ENCODE measurements at places on chromosomes 6 and 20.

DNA sequence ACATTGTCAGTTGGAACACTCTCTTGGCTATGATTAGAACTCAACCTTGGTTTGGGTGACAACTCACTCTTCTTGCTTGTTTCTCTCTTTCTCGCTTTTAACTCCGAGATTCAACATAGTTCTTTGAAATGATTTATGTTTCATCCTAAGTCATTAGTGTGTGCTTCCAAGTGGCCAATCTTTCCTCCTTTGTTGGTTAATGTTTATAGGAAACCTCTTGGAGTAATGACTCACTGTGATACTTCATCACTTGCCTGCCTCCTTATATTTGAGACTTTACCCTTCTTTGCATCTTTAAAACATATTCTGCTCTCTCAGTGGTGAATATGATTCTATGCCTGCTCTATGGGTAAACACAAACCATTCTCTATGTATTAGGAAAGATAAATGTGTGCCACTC lies 279.7 kb upstream of the FLRT3 start:
- no peak for DNase-seq

- no peak for DNase-seq
Observed at GRCh38 chr20:47253872-47254271, 102.6 kb downstream of the ZMYND8 start.

DNA sequence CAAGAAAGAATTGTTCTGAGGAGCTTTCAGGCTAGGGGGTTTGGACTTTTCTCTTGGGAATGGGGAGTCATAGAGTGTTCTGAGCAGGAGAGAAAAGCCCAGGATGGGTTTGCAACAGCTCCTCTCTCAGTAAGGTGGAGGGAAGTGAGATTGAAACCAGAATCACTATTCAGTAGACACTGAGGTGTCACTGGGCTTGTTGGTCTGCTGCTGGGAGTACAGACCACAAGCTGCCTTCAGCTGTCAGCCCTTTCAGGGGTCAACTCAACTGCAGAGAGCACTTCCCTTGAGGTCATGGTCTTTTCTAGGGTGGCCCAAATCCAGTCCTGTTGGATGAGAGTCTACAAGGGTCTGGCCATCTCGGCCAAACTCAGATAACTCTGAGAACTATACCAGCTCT lies 12.9 kb upstream of the FOXA2 start:
- DNase-seq: no peak

DNA sequence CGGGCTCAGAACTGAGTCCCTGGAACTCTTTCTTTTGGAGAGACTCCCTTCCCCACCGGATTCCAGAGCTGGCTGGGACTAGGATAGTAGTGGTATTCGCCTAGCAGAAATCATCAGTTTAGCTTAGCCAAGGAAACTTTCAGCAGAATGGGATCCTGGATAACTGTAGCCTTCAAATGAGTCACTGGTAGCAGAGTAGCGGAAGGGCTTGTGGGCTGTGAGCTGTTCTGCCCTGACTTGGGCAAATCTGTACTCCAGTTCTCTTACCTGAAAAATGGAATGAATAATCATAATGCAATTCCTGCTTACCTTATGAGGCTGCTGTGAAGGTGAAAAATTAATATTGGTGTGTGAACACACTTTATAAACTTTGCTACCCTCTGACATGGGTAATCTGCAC lies 244.3 kb upstream of the CHD6 start:
- no peak for DNase-seq

DNA sequence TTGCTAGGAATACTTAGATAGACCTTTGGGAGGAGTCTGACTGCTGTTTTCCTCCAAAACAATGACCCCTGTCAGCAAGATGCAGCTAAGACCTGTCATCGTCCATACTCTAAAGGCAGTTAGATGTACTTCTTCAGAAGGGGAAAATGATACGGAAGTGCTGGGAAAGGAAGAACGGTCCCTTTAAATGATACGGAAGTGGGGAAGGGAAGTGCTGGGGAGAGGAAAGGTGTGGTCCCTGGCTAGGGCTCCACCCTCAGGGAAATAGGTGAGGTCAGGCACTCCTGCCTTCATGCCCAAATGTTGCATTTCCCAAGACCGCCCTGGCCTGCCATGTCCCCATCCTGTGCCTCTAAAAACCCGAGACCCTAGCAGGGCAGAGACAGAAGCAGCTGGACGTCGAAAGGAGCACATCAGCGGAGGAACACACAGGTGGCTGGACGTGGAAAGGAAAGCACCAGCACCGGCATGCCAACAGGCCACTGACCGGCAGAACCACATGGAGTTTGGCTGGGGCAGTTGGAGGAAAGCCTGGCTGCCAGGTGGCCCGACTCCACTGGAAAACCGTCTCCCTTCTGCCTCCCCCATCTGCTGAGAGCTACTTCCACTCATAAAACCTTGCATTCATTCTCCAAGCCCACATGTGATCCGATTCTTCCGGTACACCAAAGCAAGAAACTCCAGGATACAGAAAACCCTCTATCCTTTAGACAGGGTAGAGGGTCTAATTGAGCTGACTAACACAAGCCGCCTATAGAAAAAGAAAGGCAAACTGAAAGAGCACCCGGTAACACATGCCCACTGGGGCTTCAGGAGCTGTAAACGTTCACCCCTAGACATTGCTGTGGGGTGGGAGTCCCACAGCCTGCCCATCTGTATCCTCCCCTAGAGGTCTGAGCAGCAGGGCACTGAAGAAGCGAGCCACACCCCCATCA lies 94.6 kb downstream of the FAXC start:
- no peak for DNase-seq

- no peak for DNase-seq
Observed at GRCh38 chr6:36326356-36326995, 10.2 kb downstream of the BNIP5 start.

- DNase-seq: no peak
Observed at GRCh38 chr20:58399926-58400325, 10.9 kb downstream of the VAPB start.

GRCh38 chr20:11247046-11248010 lies 573.5 kb upstream of the JAG1 start:
- DNase-seq: no peak

Measured in fibroblast of gingiva (primary cell).